ENCODE measurements at places on chromosomes 7 and 10.

- DNase-seq, result no peak
These were observed 93.6 kb downstream of the MAD1L1 start for GRCh38 chr7:2139004-2139699.

DNA sequence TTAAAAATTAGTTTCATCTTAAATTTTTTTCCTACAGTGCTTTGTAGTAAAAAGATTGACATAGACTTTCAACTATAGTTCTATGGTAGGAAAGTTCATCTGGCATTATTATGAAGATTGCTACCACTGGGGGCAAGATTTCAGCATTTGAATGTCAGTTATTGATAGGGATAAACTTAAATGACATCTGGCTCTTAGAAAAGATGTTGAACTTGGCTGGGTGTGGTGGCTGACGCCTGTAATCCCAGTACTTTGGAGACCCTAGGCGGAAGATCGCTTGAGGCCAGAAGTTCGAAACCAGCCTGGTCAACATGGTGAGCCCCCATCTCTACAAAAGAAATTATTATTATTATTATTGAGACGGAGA is 1.4 kb upstream of the TRA2A start:
- DNase-seq, result no peak

DNA sequence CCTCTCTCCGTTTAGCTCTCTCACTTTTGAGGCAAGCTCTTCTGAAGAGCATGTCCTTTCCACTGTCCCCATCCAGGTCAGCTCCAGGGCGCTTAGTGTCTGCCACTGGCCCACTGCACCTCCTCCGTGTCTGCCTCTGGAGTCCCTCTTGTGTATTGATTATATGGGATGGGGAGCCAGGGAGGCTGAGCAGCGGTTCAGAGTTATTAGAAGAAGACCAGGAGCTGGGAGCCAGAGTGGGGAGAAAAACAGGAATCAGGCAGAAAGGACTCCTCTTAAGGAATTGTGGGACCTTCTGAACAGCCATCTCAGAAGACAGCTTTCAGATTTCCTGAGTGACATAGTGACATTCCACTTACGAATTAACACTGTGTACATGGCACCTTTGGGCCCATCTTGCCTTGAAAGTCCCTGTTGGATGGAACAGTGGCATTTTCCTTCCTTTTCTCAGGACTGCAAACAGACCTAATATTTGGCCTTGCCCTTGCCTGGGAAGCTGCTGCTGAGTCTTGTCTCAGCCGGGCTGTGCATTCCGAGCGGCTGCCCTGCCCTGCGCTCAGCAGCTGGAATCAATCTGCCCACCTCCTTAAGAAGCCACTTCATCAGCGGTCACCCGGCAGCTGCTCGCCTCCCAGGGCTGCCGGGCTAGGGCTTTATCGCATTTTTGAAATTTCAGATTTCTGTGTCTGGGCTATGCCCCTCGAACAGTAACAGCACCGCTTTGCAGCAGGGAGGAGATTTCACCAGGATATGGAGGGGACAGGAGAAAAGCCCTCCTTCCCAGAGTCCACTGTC is 81.1 kb upstream of the PRKG1 start:
- DNase-seq, result no peak

GRCh38 chr7:29352041-29352440 is 157.5 kb downstream of the CHN2 start:
- DNase-seq, result no peak

- no peak for DNase-seq
These were observed 103.0 kb downstream of the MYOF start for GRCh38 chr10:93378997-93379730.

GRCh38 chr7:151683615-151684407 is 164.1 kb upstream of the RHEB start:
- DNase-seq, result no peak

DNA sequence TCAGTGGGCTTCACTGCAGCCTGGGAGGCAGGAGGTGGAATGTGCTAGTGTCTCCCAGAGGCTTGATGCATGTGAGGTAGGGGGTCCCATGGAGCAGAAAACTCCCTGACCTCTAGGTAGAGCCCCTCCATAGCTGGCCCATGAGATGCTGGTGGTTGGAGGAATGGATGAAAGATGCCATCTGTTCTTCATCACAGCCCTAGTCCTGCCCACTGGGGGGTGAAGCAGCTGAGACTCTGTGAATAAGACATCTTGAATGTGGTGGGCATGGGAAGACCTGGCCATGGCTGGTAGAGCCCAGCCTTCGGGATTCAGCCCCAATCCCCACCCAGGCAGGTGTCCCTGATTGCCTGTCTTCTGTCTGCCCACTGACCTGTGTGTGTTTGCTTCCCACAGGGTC is 92.5 kb downstream of the COL13A1 start:
- DNase-seq, result no peak

All from esophagus squamous epithelium (tissue), 5 donors.